M059J (cell line): ENCODE measurements at places on chromosomes 1 and 21. TPM values are rescaled to one million over a fixed set of nuclear protein-coding genes. Genes with fewer than 3 reads are reported as not detected.

Gene MYBPH
- total RNA-seq = not detected in 2 replicates

Gene AADACL4
- total RNA-seq = not detected in 2 replicates

Gene LCE3A
- not detected in 2 replicates for total RNA-seq

Gene CFHR1
- not detected in 2 replicates for total RNA-seq

Gene OR2G2
- total RNA-seq = not detected in 2 replicates

Gene DNAH14
- total RNA-seq = not detected in 2 replicates

Gene PRPF38B
- 8.5 and 10.8 TPM in 2 replicates for total RNA-seq

Gene NGF
- 7.6 and 9.7 TPM in 2 replicates for total RNA-seq

Gene PTGFRN
- 61.9 and 144 TPM in 2 replicates for total RNA-seq

Gene ZMYND12
- total RNA-seq = 0.10 TPM in 1 of 2 replicates, not detected in the other

Gene TNFSF4
- total RNA-seq = 14.6 and 14.7 TPM in 2 replicates

Gene MARK1
- total RNA-seq = 0.02 TPM in 1 of 2 replicates, not detected in the other
